ENCODE measurements at places on chromosomes 6 and 20.

GRCh38 chr6:145822456-145822855 lies 7.9 kb upstream of the FBXO30 start:
- no peak for DNase-seq

GRCh38 chr6:154463573-154464419 lies 46.7 kb downstream of the CNKSR3 start:
- DNase-seq = no peak

DNA sequence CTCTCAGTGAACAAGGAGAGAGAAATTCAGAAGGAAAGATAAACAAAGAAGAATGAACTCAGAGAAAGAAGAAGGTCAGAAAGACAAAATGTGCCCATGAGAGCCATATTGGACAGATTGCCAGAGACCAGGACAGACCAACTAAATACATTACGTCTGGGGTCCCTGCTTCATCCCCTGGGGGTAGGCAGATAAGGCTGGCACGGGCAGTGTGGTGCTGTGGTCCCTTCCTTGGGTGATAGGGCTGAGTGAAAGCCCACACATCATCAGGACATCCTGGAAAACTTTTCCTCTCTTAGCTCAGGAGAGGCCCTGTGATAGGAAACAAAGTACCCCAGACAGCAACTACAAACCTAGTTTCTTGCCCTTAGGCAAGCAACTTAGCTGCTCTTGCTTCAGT lies 13.2 kb upstream of the ARMC12 start:
- DNase-seq = no peak

DNA sequence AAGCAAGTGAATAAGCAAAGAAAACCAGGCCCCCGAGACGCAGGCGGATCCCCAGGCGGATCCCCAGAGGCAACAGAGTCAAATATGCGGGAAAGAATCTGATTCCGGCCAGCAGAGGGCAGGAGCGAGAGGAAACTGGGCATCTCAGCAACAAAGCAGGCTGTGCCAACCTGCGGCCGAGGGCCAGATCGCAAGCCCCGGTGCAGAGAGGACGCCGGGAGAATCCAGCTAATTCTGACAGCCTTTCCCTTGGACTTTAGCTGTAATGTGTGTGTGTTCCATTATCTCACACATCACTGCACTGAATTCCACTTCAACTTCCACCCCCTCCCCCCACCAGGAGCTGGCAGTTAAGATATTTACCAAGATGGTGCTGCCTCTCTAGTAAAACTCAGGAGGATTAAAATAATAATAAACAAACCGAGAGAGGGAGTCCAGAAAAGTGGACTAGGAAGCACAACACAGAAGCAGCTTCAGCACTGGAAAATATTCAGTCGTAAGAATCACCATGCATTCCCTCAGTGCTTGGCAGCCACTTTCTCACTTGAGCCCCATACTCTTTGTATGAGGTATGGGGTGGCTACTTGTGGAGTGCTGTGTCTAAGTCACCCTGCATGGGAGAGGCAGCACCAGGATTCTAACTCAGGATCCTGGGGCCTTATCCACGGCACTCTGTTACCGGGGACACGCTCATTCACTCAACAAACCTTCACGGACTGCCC lies 66.2 kb upstream of the SNX9 start:
- DNase-seq = no peak

DNA sequence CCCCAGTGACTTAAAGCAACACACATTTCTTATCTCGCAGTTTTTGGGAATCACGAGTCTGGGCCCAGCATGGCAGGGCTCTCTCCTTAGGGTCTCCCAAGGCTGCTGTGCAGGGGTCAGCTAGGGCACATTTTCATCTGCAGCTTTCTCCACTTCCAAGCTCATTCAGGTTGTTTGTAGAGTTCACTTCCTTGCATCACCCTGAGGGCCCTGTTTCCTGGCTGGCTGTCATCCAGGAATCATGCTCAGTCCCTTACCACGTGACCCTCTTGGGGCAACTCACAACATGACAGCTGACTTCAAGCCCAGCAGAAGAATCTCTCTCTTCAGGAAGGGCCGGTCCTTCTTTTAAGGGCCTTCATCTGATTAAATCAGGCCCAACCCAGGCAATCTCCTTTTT lies 21.3 kb downstream of the SNAP25 start:
- DNase-seq = no peak

DNA sequence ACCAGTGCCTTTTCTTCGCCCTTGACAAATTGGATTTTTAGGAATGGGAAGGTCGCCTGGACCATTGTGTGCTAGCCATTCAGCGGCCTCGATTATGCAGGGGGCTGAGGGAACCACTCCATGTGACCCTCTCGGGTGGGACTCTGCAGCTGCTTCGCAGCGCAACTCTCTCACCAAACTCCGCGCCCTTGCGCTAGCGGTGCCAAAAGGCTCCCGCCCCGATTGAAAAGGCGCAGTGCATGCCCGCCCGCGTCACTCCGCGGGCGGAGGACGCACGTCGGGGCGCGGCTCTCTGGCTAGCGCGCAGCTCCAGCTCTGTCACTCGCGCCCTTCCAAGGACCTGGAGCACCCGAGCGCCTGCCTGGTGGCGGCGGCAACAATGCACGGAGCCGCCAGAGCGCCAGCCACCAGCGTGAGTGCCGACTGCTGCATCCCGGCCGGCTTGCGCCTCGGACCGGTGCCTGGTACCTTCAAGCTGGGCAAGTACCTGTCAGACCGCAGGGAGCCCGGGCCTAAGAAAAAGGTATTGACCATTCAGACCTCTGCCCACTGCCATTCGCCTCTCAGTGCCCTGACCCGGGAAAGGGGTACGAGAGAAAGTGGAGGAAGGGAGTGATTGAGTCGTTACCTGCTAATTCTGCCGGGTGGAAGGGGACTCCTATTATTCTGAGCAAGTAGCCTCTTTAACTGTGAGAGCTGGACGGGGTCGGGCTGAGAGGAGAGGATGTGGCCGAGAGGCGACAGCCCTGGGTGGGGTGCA lies at the start of gene PRDM13:
PRDM13 (plus strand) TSS at position 178 of the 760 bp plus-strand sequence; CDS start at position 380, 202 bp downstream.
- DNase-seq = no peak

DNA sequence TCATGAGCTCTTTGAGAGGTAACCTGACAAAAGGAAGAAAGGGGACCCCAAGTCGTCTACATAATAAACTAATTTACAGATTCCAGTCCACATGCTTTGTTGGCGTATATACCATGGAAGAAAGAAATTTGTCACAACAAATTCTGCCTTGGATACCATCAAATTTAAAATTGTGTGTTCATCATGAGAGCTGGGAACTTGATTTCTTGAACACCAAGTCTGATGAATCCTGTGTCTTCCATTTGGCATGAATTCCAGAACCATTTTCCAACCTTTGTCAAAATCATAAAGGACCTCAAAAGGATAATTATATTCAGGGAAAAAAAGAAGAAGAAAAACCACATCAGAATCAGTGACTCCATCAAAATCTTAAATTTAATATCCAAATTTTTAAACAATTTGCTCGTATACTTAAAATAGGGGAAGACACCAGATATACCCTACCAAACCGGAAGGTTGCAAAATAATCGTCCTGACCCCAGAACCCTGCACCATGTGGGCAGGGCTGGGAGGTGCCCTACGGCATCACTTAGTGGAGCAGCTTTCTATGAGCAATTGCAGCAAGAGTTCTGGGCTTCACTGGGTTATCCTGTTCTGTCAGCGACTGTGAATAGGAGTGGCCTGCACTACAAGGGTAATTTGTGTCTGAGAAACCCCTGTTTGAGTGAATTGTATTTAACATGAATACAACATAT lies 74.1 kb upstream of the INSM1 start:
- no peak for DNase-seq

- no peak for DNase-seq
Measured at GRCh38 chr20:3753501-3754275, 13.9 kb downstream of the ADISSP start.

DNA sequence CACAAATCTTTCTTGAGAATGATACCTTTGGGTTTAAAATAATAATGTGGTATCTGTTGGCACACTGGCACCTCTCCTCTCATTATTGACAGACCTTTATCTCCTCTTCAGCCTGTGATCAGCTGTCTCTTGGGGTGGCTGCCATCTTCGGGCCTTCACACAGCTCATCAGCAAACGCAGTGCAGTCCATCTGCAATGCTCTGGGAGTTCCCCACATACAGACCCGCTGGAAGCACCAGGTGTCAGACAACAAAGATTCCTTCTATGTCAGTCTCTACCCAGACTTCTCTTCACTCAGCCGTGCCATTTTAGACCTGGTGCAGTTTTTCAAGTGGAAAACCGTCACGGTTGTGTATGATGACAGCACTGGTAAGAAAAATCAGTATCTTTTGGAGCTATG lies 232.8 kb downstream of the GRIK2 start:
- no peak for DNase-seq

DNA sequence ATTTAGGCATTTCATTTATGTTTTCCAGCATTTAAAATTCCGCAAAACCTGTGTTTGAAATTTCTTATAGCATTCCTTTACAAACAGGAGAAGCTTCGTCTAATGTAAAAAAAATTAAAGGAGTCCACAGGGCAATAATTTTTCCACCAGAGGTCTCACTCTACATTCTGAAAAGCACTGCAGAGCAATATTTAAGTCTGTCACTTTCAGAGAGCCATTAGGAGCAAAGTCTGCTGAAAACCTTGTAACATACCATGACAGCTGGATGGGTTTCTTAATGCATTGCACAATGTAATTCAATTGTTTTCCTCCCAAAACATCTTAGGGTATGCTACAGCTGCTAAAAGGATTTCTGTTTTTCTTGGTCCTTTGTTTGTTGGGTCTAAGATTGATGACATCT lies 18.0 kb downstream of the BAG2 start:
- DNase-seq = no peak

GRCh38 chr20:4089756-4090487 lies 74.6 kb upstream of the RNF24 start:
- DNase-seq = no peak

GRCh38 chr20:41865938-41866337 lies 247.8 kb upstream of the CHD6 start:
- DNase-seq = no peak

GRCh38 chr6:107585815-107586435 lies 96.0 kb downstream of the SOBP start:
- DNase-seq = no peak

DNA sequence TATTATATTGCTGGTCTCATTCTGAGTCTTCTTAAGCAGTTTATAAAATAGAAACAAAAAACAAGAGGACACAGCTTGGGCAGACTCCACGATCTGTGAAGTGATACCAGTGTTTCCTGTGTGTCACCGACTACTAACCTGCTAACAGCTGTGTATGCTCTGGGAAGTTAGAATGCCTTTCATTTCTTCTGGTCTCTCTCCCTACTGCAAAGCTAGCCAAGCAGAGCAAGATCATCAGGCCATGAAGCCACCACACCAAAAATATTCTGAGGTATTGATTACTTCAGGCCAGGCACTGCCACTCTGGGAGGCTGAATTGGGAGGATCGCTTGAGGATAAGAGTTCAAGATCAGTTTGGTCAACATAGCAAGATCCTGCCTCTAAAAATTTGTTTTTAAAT lies 46.9 kb upstream of the SMIM29 start:
- no peak for DNase-seq

DNA sequence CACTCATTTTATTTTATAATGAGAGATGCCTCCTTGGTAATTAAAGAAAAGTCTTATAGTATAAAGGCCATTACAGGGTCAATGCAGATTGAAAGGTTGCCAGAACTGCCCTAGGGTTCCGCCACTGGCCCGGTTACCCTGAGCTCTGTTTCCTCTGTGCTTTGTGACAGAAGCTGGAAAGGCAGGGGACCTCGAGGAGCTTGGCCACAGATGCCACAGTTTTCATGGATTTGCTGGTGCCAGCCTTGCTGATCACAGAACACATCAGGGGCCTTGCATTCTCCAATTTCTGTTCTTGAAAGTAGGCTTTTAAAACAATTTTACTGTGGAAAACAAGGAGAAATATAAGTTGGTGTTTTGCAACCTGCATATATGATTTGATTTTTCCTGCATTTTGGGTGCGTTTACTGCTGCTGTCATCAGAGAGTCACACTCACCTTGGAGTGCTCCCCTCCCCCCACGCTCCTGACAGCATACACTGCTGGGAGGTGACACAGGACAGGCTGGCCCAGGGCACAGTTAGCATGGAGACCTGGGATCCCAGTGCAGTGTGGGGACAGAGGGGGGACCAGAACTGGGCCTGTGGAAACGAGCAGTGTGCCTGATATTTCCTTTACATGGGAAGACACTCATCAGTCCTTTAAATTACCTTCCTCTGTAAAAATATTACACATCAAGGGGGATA lies 142.8 kb downstream of the CFAP61 start:
- no peak for DNase-seq

GRCh38 chr6:87897013-87897412 lies 150.6 kb upstream of the SPACA1 start:
- DNase-seq = no peak

GRCh38 chr6:91437315-91437729 lies 850.5 kb upstream of the MAP3K7 start:
- no peak for DNase-seq
